Head of caudate nucleus (tissue), 42 donors: ENCODE measurements at places on chromosomes 12 and 14.
A peak's percentile ranks its signal among the peaks of the same experiment; 100 is the strongest.

- DNase-seq: no peak
These were observed 36.2 kb downstream of the ANAPC7 start for GRCh38 chr12:110367181-110367864.

GRCh38 chr12:60194678-60195077 lies 598.8 kb downstream of the SLC16A7 start:
- no peak for DNase-seq

DNA sequence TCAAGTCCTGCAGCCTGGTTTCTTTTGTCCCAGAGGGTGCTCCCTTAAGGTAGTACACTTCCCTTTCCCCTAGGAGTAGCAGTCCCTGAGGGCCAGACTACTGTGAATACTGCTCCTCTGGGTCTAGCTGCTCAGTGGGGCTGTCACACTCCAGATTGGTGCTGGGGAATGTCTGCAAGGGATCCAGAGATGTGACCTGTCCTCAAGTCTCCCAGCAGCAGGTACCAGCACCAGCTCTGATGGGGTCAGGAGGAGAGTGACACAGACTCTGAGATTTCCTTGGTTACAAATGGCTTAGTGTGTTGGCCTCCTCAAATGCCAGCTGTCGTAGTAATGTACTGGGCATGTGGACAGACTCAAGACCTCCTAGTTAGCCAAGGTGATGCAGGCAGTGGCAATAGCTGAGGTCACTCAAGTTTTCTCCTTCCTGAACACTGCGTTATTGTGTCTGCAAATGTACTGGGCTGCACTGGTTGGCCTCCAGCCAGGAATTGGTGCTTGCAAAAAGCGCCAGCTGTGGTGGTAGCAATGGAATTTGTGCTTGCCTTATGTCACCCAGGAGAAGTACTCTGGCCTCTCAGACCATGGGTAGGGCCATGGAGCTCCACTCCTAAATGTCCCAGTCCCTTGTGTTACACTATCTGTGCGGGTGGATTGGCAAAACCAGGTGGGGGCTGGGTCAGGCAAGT lies 36.4 kb upstream of the AEBP2 start:
- DNase-seq: peak; percentile 45

DNA sequence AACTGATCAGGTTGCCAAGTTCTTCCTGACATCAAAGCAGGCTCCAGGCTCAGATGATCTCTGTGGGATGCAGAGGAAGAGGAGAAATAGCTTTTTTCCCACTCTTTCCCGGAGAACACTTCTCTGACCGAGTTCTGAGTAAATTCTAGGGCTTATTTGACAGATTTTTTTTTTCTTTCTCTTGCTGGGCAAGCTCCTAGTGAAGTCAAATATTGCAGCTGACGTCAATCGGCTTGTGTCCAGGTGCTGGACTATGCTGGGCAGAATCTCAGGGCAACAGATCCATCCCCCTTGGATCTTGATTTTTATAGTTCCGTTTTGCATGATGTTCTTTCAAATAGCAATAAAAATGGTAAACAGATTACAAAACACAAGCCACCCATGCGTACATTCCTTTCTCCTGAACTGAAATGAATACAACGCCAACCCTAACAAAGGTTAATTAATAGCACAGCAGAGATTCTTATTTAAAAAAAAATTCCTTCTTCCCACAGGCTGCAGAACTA lies 182.2 kb downstream of the NOVA1 start:
- peak; percentile 33 for DNase-seq

DNA sequence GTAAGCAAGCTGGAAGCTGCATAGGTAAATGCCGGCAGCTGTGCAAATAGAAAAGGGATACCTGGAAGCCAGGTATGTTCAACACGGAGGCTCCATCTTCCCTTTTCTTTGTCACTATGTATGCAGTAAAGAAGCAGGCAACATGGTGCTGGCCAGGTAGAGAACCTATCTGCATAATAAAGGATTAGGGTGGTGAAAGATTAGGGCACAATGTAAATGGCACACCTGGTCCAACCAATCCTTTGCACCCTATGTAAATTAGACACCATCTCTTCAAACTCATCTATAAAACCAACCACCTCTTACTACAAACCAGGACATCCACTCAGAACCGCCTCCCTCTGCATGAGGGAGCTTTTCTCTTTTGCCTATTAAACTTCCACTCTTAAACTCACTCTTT lies 32.3 kb downstream of the RPS29 start:
- DNase-seq: no peak

DNA sequence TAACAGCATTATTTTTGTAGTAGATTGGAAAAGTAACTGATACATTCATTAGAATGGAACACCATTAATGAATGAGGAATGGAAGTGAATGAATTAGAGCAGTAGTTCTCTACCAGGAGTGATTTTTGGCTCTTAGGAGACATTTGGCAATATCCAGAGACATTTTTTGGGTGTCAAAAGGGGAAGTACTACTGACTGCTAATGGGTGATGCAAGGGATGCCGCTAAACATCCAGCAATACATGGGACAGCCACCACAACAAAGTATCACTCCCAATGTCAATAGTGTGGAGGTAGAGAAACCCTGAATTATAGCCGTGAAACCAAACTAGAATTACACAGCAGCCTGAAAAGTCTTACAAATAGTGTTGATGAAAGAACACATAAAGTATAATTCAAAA lies 1.5 kb downstream of the CHURC1 start:
- DNase-seq: no peak

GRCh38 chr12:27237790-27238771 lies 6.0 kb upstream of the STK38L start:
- DNase-seq: no peak

- DNase-seq: no peak
These were observed 24.7 kb downstream of the APAF1 start for GRCh38 chr12:98669751-98670150.

DNA sequence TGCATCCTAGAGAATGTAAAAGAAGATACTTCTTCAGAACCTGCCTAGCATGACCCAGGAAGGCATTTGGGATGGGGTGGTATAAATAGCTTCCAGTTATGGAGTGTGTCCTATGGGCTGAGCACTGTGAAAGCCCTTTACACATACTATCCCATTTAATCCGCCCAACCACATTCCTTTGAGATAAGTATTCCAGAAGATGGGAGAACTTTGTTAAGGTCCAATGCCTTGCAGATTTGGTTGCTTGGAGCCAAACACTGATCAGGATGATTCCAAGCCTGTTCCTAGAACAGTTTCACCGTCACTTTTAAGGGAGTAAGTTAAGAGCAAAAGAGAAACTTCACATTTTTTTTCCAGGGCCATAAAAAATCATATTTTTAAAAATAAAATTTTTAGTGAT lies 82.5 kb upstream of the CLMN start:
- no peak for DNase-seq

GRCh38 chr12:25001311-25001710 lies 52.4 kb upstream of the BCAT1 start:
- no peak for DNase-seq

- no peak for DNase-seq
These were observed 14.3 kb downstream of the PTCSC3 start for GRCh38 chr14:36162267-36162666.

DNA sequence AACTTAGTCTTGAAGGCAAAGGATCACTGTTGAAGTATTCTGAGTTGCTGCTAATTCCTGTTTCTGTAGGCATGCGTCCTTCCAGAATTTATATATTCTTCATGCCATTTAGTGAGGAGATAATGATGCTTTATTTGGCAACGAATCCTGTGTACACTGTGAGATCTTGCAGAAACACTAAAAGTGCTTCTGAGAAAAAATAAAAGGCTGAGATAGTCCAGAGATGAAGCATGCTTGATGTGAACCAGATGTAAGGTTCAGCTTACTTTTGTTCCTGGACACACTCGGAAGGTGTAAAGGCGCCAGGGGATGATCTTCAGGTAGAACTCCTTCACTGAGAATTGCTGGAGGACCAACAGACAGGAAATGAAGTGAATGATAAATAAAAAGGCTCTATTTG lies 39.1 kb downstream of the AREL1 start:
- DNase-seq: no peak

DNA sequence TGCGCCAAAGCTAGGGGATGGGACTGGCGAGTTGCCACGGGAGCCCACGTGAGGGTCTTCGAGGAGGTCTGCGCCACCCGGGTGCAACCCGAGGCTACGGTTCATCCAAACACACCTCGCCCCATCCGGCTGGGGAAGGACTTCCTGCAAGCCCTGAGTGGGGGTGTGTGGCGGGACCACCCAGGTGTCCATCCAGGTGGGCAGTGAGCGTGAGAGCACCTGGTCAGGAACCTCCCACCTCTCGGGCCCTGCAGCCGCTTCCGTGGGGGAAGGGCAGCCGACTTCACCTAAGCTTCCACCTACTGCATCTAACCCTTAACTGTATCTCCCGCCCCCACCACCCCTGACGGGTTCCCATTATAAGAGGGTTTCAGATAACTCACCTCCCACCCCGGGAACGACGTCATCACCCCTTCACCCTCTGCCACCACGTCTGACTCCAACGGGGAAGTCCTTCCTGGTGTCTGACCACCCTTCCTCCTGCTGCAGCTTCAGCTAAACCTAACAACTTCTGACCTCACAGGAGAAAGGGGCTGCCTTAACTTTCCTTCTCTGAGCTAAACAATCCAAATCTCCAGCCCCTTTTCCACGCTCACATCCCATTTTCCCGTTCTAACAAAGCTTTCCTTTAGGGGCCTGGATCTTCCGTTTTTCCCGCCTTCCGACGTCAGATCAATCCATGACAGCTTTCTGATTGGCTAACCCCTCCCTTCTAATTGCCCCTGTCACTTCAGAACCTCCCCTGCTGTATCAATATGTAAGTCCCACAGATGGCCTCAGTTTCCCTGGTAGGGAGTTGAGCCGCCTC lies 27.4 kb upstream of the SMUG1 start:
- no peak for DNase-seq

DNA sequence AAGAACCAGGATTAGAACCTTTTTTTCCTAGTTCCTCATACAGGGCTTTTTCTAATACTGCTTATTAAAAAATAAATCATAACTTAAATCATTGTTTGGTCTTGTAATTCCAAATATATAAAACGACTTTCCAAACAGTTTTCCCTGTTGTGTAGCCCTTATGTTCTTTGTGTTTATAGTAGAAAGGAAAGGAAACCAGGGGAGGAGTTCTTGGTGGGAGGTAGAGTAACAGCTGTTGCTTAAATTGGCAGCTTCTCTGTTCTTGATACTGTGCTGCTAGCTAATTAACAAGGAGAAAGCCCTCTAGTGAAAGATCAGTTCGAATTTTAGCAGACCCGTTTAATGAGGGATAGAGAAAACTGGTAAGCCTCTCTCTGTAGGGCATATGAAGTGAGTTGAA lies 15.0 kb downstream of the SRP54 start:
- no peak for DNase-seq

- no peak for DNase-seq
These were observed 67.5 kb downstream of the DIP2B start for GRCh38 chr12:50572287-50572686.

DNA sequence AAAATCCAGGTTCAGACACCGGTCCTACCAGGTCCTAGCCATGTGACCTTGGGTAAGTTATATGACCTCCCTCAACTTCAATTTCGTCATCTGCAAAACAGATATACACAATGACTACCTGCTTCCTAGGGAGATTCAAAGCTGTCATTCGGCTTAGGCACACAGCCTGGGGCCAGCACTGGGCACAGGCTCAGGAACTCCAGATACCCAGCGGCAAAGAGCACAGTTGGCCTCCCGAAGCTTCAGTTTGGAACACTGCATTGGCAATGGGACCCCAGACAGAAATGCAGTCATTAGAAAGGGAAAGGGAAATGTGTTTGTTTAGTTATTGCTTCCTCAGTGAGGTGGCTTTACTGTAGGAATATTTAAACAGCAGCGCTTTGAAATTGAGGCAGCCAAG lies 11.4 kb downstream of the PLEKHG6 start:
- no peak for DNase-seq

GRCh38 chr12:78695749-78696148 lies 168.8 kb upstream of the SYT1 start:
- no peak for DNase-seq

GRCh38 chr12:53966385-53967133 lies 6.4 kb upstream of the HOXC11 start:
- DNase-seq: no peak

DNA sequence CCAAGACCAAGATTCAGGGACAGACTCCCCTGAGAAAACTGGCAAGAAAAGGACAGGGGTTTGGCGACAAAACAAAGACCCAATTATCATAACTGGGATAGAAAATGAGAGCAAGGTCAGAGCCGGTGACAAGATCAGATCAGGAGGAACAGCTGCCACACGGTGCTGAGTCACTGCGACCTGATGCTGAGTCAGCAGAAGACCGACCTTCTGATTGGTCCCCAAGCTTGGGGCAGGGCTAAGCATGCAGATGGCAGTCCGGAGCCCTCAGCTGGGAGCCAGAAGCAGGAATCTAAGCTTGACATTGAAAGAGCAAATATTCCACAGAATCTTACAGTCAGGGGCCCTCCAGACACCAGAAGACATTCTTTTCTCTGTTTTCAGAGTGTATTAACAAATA lies 19.1 kb upstream of the ARMH4 start:
- peak; percentile 78 for DNase-seq

DNA sequence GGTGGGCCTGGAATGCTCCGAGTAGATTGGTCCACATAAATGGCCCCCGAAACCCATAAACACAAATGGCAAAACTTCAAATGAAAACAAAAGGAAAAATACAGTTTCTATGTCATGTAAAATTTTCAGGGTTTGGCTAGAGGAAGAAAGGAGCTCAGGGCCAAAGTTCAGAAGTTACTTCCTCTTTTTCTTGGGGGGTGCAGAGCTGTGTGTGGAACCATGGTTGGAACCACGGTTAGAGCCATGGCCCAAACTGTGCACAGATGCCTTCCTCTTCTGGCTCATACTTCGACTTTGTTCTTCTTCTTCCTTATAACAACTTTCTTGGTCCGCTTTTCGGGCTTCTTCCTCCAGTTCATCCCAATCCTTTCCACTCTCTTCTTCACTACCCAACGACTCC lies 51.7 kb downstream of the MGST1 start:
- DNase-seq: no peak

DNA sequence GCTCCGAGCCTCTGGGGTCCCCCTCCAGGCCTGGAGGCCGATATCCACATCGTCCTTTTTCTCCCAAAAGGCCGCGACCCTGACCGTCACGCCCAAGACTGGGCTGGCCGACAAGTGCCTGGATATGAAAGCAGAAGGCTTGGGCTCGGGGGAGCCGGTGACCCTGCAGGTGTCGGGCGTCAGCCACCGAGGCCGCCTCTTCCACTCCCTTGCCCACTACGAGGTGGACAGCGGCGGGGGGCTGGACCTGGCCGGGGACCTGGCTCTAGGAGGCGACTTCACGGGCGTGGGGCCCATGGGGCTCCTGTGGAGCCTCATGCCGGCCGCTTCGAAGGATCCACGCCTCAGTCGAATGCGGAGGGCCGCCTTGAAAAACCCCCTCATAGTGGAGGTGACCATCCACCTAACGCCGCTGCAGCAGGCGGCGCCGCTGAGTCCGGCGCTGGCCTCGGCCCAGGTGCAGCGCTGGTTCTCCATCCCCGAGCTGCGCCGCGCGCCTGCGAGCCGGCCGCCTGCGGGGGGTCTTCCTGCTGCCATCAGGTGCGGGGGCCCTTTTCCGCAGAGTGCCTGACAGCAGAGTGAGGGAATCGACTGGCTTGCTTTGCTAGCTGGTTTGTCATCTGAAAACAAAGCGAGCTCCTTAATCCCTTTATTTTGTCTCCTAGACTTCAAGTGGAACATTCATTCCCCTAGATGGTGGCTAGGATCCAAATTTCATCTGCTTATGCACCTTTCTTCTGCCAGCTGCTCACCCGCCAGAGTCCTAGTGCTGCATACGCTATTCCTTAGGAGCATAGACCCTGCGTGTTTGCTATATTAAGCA lies 10.6 kb upstream of the DNAL1 start:
- peak; percentile 53 for DNase-seq

- DNase-seq: no peak
These were observed 29.7 kb upstream of the SFSWAP start for GRCh38 chr12:131681257-131681620.

GRCh38 chr12:53074283-53074998 lies 4.7 kb downstream of the SPRYD3 start:
- no peak for DNase-seq

GRCh38 chr12:11805680-11806079 lies 156.2 kb downstream of the ETV6 start:
- no peak for DNase-seq
